ENCODE measurements at places on chromosomes 12 and 14.

- no peak for DNase-seq
Measured at GRCh38 chr12:56599797-56600196, 30.3 kb downstream of the BAZ2A start.

DNA sequence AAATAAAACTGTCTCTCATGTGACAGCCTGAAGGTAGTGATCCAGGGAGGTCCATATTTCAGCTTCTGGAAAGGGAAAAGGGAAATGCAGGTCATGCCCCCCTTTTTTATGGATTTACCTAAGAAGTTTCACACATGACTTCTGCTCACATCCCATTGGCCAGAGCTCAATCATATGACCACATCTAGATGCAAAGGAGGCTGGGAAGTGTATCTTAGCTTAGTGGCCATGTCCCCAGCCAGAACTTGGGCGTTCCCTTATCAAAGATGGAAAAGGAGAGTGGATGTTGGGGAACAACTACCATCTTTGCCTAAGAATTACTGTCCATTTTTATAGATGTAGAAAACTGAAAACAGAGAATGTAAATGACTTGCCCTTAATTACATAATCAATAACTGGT, 26.5 kb upstream of the CRADD start:
- DNase-seq = no peak

DNA sequence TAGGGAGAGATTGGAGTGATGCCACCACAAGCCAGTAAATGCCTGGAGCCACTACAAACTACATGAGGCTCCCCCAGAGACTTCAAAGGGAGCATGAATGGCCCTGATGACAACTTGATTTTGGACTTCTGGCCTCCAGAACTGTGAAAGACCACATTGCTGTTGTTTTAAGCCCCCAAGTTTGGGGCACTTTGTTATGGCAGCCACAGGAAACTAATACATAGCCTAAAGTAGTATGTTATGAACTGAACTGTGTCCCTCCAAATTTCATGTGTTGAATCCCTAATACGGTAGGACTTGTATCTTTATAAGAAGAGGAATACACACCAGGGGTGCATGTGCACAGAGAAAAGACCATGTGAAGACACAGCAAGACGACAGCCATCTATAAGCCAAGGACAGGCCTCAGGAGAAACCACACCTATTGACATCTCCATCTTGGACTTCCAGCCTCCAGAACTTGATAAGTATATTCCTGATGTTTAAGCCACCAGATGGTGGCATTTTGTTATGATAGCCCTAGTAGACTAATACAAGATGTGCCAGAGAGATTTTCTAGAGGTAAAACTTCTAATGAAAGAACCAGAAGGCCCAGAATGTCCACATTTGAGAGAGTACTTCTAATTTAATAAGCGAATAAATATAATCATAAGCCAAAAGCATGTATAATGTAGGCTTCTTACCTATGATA, 127.1 kb upstream of the BMP4 start:
- no peak for DNase-seq

- DNase-seq = no peak
Measured at GRCh38 chr12:60072911-60073310, 477.1 kb downstream of the SLC16A7 start.

- no peak for DNase-seq
Measured at GRCh38 chr14:32697704-32698103, 241.0 kb upstream of the NPAS3 start.

GRCh38 chr14:68921666-68922065, 57.4 kb downstream of the ACTN1 start:
- no peak for DNase-seq

DNA sequence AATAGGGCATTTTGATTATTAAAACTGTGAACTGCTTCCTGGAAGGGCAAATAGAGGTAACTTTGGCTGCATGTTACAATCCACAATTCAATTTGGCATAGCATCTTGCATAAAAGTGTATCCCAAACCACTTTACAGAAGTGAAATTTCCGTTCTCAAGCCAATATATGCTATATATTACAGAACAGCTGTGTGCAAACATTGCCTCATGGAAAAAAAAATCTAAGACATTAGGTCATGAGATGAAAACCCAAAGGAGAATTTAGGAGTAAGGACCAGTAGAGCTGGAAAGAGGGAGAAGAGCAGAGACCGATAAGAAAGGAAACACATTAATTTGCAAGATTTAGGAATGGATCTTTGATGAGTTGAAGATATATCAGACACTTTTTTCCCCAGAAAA, 239.2 kb downstream of the PAX9 start:
- no peak for DNase-seq

DNA sequence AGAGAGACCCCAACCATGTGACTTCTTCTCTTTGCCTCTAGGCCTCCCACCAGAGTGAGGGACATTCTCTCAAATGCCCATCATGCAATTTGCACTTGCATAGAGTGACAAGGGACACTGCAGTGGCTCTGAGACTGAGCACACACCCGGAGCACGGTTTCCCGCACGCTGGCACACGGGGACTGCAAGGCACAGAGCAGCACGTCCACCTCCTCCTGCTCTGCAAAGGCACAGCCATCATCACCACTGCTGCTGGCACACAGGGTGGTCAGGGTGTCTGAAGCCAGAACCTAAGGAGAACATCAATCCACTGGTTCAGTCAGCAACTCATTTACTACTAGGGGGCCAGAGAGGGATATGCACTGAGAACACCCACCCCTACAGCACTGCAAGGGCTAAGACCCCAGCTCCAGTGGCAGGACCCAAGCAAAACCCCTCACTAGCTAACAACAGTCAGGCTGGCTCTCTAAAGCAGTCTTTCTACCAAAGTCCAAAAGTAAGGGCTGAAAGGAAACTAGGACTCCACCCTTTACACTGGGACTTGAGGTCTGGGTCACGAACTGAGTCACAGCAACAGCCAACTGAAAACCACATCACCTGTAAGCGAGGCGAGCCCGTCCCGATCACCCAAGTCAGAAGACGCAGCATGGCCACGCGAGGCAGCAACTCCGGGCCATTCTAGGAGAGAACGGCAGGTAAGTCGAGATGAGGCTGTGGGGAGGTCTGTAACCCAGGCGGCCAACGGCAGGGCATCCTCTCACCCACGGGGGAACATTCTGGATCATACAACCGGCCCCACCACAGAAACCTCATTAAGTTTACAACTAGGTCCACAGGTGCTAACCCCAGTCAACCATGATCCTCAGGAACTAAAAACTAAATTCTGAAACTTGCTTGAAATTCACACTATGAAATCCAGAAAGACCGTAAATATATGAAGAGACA, 37.9 kb downstream of the GCN1 start:
- DNase-seq = no peak

GRCh38 chr12:85277900-85278597, 2.0 kb upstream of the ALX1 start:
- no peak for DNase-seq

DNA sequence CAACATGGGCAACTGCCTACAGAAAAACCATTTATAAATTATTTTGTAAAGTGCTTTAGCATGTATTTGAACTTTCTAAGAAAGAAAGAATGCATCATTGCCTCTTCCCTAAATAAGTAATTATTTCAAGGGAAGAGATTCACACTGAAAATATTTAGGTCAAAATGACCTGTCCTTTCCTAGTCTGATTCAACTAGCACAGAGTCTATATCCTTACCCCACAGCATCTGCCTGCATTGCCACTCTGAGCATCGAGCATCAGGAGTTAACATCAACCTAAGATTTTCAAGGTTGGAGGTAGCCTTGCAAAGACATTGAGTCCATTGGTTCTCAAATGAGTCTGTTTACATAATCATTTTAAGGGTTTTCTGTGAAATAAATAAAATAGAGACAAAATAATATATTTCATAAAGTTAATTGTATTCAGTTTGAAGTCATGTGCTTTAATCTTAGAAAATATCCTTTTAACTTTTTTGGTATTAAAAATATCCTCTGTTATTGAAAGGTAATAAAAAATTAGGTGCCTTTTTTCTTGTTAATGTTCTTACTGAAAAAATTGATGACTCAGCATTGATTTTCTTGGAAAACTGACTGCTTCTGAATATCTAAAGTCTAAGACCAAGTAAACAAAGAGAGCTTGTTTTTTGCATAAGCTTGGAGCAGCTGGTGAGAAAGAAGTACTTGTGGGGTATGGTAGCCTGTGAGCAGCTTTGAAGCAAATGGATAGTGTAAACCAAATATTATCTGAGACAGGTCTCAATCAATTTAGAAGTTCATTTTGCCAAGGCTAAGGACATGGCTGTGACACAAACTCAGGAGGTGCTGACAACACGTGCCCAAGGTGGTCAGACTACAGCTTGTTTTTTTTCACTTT, 269.0 kb upstream of the CLEC14A start:
- no peak for DNase-seq

GRCh38 chr14:26415618-26416123, 182.2 kb downstream of the NOVA1 start:
- no peak for DNase-seq

- DNase-seq = no peak
Measured at GRCh38 chr14:36504771-36505175, 15.3 kb downstream of the NKX2-1 start.

DNA sequence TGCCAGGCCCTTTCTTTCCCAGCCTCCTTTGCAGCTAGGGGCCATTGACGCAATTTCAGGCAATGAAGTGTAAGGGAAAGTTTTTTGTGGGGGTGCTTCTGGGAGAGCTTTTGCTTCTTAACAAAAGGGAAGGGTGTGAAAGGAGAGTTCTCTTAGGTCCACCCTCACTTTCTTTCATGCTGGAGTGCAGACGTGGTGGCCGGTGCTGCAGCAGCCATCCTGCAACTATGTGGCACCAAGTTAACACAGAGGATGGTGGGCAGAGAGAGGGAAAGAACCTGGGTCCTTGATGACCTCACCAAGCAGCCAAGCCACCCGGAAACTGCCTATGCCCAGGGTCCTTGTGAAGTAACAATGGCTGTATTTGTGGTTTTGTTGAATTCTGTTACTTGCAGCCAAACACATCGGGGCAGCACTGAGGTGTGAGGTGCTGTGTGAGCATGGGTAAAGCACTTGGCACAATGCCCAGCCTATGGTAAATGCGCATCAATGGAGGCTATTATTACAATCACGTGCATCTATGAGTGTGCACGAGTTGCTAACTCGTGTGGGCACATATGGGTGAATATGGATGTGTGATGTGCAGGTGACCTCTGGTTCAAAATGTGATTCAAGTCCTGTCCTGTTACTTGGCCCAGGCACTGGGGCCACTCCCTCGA, 122.6 kb downstream of the CALM1 start:
- no peak for DNase-seq

GRCh38 chr12:25976289-25976688, 17.8 kb downstream of the RASSF8 start:
- no peak for DNase-seq

DNA sequence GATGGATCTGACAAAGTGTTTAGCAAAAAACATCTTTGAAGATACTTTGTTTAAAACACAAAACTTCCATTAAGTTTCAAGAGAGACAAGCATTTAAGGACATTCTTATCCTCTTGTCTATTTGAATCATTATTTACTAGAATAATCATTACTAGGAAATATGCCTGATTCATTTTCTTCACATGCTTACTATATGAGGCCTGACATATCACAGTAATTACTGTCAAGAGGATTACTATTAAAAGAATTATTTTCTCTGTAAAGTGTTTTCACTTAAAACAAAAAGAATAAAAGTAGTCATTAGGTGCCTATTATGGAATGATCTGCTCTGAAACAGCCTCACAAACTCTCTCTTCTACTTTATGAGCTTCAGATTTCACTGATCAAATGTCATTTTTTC, 402.1 kb upstream of the MGAT4C start:
- no peak for DNase-seq

- DNase-seq = no peak
Measured at GRCh38 chr12:10178821-10179220, at the start of gene TMEM52B. TMEM52B (plus strand) TSS chr12:10179032; CDS start chr12:10179575, 543 bp downstream.

- no peak for DNase-seq
Measured at GRCh38 chr12:9756706-9757105, 4.0 kb downstream of the CD69 start.

GRCh38 chr14:65016471-65016870, 29.8 kb downstream of the FNTB start:
- DNase-seq = no peak

GRCh38 chr14:44777584-44777983, 184.2 kb downstream of the KLHL28 start:
- no peak for DNase-seq

DNA sequence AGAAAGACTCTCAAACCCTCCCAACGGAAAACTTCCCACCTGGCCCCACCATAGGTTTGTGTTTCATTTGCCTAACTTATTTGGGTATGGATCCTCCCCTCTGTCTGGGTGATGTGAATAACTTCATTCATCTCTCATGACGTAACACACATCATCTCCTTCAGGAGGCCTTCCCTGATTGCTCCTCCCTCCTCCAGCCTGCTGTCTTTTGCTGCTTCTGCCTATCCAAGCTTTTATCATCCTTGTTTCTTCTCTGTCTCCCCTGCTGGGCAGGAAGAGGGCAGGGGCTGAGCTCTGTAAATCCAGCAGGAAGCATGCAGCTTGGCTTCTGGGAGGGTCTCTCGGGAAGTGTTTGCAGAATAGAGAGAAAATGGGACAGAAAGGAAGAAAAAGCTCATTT, 766.0 kb upstream of the TBX3 start:
- no peak for DNase-seq

DNA sequence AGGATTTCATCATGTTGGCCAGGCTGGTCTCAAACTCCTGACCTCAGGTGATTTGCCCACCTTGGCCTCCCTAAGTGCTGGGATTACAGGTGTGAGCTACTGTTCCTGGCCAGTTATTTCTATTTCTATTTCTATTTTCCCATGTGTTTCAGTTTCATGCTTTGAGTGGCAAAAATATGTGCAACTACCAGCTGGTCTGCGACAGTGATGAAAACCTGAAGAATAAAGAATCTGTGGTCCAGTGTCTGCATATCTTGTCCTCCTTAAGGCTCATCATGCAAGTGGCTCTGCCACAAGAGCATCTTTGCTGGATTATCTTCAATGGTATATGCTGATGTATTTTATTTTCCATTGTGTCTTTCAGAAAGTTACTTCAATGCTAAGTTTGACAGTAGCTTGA, 17.4 kb downstream of the CFAP54 start:
- no peak for DNase-seq

DNA sequence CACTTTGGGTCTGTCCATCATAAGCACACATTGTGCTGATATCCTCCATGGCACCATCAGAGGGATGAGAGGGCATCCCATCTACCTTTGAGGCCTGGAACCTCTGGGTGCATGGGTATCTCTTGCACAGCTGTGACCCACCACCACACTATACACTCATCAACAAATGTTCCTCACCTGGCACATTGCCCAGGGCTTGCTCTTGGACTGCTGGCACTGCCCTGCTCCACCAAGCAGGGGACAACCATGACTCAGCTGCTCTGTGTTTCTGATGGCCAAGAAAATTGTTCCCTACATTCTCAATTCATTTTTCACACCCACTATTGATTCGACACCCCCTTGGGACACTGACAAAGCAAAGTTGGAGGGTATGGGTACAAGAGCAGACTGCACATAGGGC, 155.5 kb downstream of the PTPRO start:
- no peak for DNase-seq

- DNase-seq = no peak
Measured at GRCh38 chr14:61395115-61395725, 73.8 kb downstream of the PRKCH start.

DNA sequence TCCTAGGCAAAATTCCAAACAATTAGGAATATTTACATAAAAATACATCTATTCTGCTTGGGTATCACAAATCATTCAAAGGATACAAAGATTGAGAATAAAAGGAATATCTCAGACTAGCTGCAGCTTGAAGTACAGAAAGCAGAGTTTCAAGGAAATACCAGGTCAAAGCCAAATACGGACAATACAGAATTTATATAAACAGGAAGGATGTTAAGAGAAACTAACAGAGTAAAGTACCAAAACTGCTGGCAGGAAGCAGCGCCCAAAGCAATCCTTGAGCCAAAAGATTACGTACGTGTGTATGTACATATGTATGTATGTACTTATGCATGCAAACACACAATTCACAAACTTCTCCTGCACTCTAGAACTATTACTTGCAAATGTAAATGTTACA, 86.6 kb downstream of the PPP1R12A start:
- DNase-seq = no peak
